CD4-positive, alpha-beta memory T cell (primary cell): ENCODE measurements at places on chromosomes 16 and 17.

DNA sequence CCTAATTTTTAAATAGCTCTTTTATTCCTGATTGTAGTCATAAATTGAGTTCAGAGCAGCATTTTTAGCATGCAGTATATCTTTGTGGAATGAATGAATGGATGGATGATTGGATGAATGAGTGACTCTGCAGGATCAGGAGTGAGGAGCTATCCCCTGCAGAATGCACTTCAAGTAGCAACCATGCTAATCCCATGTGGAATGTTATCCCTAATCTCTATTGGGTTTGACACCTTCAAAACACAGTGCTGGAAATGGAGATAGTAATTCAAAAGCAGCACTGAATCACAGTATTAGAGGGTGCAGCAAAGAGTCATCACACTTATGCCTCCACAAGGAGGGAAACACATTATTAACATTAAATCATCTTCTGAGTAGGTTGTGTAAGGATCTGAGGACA lies 501.9 kb downstream of the SHISA9 start:
- no peak for DNase-seq

- no peak for DNase-seq
Observed at GRCh38 chr17:79806863-79807720, 10.2 kb upstream of the CBX8 start.

GRCh38 chr17:42562388-42563142 lies 617 bp downstream of the COASY start:
- DNase-seq: no peak

- DNase-seq: no peak
Observed at GRCh38 chr16:2151188-2152091, 3.0 kb downstream of the RAB26 start.

- no peak for DNase-seq
Observed at GRCh38 chr16:90018652-90019542, at the start of gene DBNDD1. TSS of gene DBNDD1 (minus strand) at chr16:90019456. CDS start at chr16:90019341, 115 bp downstream.

- DNase-seq: no peak
Observed at GRCh38 chr17:37295888-37296287, 79.9 kb upstream of the C17orf78 start.

DNA sequence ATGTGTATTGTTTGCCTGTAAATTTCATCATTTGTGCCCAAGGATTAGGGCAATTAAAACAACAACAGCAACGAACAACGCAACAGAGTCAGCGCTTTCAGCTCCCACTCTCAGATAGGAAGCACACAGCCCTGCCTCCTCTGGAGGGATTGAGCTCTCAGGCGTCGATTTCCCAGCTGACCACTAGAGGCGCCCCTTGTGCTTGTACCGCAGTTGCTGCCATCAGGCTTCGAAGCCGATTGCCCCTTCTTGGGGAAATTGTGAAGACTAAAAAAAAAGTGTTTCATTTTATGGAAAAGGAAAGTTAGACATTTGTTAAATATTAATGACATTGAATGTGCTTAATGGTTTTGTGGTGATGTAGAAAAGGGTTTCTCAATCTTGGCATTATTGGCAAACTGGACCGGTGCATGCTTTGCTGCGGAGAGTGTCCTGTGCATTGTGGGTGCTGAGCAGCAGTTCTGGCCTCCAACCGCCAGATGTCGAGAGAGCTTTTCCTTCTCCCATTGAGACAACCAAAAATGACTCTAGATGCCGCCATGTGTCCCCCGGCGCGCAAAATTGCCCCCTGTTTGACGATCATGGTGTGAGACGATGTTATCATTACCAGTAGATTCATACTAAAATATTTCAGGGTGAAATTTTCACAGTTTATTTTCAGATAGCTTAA lies 650.4 kb upstream of the RBFOX1 start:
- no peak for DNase-seq

DNA sequence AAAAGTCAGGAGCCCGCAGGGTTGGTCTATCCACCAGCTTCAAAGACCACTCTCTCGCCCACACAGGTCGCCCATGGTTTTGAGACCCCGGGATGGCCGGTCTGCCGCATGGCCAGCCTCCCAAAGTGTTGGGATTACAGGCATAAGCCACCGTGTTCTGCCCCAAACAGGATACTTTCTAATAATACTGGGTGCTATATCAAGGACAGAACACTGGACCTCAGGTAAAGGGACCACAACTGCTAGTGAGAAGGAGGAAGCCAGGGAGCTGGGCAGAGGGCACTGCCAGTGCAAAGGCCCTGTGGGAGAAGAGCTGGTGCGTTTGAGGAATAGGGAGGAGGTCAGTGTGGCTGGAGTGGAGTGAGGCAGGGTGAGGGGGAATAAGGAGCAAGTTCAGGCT lies 34.1 kb downstream of the IL21R start:
- DNase-seq: no peak

GRCh38 chr16:53495325-53495724 lies 7.7 kb downstream of the AKTIP start:
- DNase-seq: no peak

GRCh38 chr17:73747221-73748002 lies 103.2 kb upstream of the SDK2 start:
- no peak for DNase-seq

GRCh38 chr17:32876417-32877163 lies at the start of gene MYO1D:
TSS of gene MYO1D (minus strand) at chr17:32877124. CDS start at chr17:32876872, 252 bp downstream.
- peak; percentile 56 for DNase-seq

- DNase-seq: no peak
Observed at GRCh38 chr17:66655861-66656260, 179.1 kb upstream of the CACNG5 start.

DNA sequence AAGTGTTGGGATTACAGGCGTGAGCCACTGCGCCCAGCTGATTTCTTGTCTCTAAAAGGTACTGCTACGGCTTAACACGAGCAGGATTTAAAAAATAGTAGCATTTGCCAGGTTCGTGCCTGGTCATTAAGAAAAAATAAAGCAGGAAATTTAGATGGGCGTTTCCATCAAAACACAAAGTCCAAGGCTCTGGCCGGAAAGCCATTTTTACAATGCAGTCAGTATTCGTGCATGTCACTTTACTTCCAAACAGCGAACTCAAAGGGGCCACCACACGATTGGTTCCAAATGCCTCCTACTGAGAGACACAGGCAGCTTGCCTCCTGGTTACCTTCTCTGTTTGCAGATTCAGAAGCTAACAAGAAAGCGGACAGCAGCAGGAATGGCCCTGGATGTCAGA lies 66.2 kb downstream of the MRM3 start:
- DNase-seq: no peak

DNA sequence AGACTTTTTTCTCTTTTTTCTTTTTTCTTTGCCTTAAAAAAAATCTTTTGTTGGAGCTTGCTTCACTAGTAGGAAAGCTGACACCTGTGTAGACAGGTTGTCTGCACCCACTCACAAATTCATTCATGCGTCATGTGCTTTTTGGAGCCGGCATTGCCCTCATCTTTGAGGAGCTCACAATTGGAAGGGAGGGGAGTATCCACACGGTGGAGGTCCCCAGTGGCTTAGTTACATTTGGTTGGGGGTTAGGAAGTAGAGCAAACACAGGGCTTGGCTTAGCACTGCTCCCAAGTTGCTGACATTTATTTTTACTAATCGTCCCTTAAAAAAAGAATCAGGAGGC lies 18.7 kb upstream of the MEIOB start:
- DNase-seq: no peak

GRCh38 chr17:29561554-29562517 lies 5.0 kb downstream of the ABHD15 start:
- no peak for DNase-seq

- DNase-seq: no peak
Observed at GRCh38 chr16:86457501-86458148, 52.7 kb upstream of the FOXF1 start.

DNA sequence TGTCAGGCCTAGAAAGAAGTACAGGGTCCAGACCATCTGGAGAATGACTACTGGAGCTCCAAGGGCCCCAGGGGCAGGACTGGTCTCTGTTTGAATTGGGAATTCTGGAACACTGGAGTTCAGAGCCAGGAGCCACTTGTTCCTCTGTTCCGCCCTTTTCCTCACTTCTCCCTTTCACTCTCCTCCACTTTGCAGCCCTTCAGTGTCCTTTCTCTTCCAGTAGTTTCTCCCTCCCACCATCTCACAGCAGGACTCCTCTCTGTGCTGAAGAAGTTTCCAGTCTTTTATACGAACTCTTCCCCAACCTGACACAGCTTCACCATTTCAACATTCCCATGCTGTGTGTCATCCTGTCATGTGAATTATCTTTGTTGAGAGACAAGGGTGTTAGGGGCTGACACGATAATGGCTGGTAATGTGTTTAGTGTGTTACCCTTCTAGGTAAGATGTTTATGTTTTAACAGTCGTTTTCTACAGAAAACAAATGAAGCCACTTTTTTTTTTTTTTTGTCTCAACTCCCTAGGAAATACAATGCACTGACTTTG lies 180.3 kb upstream of the MYOCD start:
- DNase-seq: no peak

DNA sequence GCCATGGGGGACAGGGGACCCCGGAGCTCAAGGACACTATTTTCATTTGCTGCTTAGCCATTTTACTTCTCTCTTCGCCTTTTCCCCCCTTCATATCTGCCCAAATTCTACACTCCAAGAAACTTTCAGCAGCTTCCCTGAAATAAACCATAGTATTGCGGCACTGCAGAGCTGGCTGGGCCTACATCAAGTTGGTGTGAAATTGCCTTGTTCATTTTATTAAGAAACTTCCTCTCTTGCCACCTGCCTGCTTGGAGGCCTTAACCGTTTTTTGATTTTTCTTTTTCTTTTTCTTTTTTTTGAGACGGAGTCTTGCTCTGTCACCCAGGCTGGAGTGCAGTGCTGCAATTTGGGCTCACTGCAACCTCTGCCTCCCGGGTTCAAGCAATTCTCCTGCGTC lies 7.4 kb upstream of the CPNE2 start:
- DNase-seq: no peak

DNA sequence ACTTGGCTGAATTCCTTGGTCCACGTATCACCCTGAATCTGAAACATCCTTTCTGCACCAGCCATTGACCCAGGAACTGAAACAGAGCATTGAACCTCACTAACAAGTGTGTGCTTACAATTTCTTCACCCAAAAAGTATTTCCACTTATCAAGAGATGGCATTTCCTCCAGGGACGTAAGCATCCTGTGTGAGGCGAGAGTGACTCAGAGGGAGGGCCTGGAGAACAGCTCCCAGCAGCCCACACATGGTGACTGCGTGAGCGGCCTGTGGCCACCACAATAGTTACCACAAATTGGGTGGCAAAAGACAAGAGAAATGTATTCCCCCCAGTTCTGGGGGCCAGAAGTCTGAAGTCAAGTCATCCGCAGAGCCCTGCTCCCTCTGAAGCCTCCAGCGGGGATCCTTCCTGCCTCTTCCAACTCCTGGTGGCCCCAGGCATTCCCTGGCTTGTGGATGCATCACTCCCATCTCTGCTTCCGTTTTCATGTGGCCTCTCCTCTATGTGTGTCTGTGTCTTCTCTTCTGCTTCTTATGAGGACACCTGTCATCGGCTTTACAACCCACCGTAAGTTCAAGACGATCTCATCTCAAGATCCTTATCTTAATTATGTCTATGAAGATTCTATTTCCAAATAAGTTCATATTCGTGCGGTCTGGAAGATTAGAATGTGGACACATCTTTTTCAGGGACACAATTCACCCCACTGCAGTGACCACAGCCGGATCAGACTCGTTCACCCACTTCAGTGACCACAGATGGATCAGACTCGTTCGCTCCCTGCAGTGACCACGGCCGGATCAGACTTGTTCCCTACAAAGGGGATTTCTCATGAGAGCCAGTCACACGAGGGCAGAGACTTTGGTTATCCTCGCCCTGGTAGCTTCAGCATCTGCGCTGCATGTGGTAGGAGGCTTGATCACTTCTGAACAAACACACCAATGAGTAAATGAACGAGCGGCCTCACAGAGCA lies 122.6 kb upstream of the FOXF1 start:
- DNase-seq: no peak

DNA sequence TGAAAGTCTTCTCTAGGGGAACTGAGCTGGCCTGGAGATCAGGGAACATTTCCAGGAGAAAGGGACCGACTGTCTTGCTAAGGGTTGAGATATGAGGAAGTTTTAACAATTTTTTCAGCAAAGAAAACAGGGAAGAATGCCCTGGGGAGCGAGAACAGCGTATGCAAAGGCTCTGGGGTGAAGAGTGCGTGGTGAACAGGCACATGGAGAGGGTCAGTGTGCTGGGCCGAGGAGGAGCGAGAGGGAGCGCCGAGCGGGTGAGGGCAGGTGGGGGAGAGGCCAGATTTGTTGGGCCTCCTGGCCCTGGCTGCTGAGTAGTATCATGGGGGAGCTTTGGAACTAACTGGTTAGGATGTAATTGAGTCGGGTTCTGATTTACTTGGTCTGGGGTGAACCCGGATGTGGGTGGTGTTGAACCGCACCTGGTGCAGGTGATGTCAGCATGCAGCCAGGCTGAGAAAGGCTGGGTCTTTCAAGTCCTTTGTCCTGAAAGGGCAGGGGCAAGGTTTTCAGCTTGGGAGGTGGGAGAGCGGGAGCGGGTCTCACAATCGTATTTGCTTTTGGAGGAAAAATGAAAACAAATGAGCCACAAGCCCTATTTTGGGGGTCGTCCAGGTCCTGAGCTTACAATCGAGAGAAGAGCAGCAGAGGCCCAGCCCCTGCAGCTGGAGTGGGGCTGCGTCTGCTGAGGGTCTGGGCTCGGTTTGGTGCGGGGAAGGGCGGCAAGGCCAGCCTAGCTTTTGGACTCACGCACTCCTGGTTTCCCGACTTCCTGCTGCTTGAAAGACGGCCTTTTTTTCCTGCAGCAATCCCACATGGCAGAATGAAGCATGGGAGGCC lies 11.1 kb upstream of the WFDC1 start:
- DNase-seq: no peak

- no peak for DNase-seq
Observed at GRCh38 chr17:61848247-61848646, 15.1 kb downstream of the BRIP1 start.

DNA sequence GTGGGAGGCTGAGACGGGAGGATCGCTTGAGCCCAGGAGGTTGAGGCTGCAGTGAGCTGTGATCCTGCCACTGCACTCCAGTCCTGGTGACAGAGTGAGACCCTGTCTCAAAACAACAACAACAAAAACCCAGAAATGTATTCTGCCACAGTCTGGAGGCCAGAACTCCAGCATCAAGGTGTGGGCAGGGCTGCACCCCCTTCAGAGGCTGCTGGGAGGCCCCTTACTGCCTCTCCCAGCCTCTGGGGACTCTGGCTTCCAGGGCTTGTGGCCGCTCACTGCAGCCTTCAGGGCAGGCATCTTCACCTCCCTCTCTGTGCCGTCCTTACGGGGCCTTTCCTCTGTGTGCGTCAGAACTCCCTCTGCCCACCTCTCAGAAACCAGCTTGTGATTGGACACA lies 209.4 kb upstream of the GSE1 start:
- no peak for DNase-seq
